ENCODE measurements at places on chromosomes 3 and 15.

DNA sequence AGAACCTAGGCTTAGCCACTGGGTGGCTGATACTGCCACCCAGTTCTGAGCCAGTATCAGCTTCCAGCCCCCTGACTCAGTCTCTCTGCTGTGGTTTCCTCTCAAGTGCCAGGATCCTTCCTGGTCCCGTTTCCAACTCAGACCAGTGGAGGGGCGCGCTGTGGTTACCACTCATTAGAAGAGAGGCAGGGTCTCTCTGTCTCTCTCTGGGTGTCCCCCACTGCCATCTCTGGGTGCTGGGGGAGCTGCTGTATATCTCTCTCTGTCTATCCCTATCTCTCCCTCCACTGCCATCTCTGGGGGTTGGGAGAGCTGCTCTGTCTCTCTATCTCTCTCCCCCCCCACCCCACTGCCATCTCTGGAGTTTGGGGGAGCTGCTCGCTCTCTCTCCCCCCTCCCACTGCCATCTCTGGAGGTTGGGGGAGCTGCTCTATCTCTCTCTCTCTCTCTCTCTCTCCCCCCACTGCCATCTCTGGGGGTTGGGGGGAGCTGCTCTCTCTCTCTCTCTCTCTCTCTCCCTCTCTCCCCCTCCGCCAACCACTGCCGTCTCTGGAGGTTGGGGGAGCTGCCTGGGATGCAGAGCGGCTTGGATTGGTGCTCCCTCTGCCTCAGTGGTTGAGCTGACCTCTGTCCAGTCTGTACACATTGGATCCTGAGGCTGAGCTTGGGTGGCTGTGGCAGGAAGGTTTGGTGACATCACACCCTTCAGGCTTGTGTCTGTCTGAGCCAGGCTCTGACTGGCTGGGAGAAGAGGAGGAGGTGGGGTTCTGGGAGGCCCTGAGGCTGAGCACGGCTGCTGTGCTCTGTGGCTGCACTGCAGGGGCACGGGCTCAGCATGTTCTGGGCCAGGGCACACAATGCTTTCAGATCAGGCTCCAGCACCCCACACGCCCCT, 98.9 kb downstream of the APBA2 start:
- DNase-seq = no peak

DNA sequence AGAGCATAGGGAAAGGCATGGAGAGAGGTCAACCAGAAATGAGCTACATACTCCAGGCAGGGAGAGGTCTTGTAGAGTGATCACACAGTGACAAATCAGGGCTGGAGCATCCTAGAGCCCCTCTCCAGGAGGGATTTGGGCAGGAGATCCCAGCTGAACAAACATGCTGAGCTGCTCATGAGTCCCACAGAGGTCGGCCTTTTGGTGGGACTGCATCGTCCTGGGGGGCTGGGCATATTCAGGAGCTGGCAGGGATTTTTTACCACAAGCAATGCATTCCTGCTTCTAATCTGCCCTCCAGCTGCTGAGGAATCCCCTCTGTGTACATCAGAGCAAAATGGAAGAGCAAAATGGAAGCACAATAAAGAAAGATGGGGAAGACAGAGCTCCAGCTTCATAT, 94.9 kb downstream of the NTRK3 start:
- DNase-seq = no peak

GRCh38 chr3:160210341-160210740, 14.9 kb upstream of the C3orf80 start:
- DNase-seq = no peak

DNA sequence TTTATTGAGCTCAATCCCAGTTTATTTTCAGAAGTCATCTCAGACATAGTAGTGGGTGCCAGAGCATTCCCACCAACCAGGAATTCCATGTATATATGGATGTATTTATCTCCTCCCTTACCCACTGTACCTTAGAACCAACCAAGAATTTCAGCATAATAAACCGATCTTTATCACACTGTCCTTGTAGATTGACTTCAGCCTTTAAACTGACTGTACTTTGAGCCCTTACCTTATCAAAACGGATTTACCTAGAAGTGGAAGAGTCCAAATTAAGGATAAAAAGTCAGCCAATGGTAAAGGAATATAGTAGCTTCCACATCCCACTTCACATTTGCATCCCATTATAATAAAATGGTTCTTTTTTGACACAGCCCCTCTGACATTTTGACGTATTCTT, 37.9 kb downstream of the GATM start:
- DNase-seq = no peak

GRCh38 chr15:42696626-42697025, 40.3 kb downstream of the CDAN1 start:
- DNase-seq = no peak

DNA sequence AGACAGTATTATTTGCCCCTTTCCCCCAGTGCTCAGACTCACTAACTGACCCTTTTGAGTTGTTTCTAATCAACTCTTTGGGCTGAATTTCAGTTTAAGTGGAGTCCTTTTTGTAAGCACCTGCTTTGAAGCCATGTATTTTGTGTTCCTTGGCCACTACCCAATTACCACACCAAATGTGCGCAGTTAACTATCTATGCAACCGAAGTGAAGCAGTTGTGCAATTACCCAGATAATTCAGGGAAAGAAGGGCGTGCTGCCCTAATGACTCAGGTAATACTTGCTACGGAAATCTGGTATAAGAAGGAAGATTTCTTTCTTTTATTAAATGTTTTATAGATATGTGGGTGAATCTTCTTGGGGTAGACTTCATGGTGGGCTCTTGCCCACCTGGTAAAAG, 371.9 kb upstream of the TBL1XR1 start:
- DNase-seq = no peak

GRCh38 chr15:57654153-57654852, 52.2 kb upstream of the POLR2M start:
- DNase-seq = no peak

- DNase-seq = peak; percentile 2
Observed at GRCh38 chr3:141000027-141000663, 51.0 kb upstream of the SPSB4 start.

- no peak for DNase-seq
Observed at GRCh38 chr3:71066356-71066755, 517.2 kb downstream of the FOXP1 start.

GRCh38 chr3:63135367-63135766, 142.7 kb upstream of the SYNPR start:
- no peak for DNase-seq

- no peak for DNase-seq
Observed at GRCh38 chr3:148089171-148089570, 608.5 kb upstream of the AGTR1 start.

DNA sequence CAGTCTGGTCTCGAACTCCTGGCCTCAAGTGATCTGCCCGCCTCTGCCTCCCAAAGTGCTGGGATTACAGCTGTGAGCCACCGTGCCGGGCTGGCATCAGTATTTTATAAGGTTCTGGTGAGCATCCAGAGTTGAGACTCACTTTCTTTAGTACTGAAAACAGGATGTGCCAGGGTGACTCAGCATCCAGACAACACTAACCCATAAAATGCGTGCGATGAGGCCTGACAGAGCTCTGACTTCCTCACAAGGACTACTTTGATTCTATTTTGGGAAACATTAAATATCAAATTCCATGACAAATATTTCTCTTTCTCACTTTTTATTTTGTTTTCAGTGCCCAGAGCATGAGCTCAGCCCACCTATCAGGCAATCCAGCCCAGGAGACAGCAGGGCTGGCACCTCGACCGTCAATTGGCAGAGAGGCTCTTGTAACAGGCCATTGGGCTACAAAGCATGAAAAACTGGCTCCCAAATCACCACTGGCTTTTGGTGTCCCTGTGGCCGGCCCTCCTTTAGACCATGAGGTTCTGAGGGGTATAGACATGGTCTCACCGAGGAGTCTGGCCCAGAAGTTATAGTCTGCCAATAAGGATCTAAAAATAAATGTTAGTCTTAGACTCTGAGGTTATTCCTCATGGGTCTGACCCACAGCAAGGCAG, 75.0 kb downstream of the FEM1B start:
- DNase-seq = no peak

- no peak for DNase-seq
Observed at GRCh38 chr3:72633121-72633520, 215.1 kb downstream of the SHQ1 start.

- no peak for DNase-seq
Observed at GRCh38 chr3:69276884-69277283, 109.0 kb downstream of the FRMD4B start.

DNA sequence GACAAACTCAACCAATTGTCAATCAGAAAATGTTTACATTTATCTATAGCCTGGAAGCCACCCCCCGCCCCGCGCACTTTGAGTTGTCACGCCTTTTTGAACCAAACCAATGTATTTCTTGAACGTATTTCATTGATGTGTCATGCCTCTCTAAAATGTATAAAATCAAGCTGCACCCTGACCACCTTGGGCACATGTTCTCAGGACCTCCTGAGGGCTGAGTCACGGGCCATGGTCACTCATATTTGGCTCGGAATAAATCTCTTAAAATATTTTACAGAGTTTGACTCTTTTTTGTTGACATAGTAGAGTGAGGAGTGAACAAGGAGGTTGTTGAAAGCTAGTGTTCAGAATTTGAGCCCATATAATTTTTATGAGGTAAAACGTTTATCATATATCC, 6.5 kb downstream of the MCTP2 start:
- DNase-seq = no peak

DNA sequence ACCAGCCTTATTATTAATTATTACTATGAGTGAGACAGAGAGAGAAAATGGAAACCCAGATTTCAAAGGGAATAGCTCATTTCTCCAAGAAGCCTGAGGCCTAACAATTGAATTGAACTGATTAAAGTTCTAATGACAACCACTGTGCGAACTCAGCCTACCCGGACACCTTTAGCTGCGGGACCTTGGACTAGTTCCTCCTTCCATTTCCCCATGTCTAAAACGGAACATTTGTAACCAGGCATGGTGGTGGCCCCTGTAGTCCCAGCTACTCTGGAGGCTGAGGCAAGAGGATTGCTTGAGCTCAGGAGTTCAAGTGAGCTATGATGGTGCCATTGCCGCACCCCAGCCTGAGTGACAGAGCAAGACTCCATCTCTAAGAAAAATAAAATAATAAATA, 16.4 kb upstream of the RTP2 start:
- DNase-seq = no peak

DNA sequence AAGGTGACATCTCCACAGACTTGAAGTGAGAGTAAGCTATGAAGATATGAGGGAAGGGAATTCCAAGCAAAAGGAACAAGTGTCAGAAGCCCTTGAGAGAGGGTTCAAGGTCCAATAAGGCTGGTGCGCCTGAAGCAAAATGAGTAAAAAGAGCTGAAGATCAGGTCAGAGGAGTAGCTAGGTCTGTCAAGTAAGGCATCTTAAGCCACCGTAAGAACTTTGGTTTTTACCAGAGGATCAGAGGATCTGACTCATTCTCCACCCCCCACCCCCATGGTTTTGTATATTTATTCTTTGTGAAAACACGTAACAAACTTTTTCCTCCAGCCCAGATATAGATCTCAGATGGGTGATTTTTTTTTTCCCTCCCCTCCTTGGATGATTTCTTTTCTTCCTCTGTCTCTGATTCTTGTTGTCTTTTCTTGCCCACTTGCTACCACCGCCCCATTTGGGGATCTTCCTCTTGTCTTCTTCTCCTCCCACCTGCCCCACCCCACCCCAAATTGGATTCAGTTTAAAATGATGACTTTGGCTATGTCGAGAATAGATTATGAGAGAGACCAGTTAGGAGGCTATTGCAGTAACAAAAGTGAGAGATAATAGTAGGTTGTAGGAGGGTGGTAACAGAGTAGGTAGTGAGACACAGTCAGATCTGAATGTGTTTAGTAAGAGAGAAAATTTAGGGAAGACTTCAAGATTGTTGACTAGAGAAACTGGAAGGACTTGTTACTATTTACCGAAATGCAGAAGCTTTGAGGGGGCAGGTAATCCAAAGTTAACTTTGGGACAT, 6.1 kb downstream of the TRMT10C start:
- no peak for DNase-seq

- no peak for DNase-seq
Observed at GRCh38 chr3:31505371-31506048, 27.2 kb upstream of the STT3B start.

DNA sequence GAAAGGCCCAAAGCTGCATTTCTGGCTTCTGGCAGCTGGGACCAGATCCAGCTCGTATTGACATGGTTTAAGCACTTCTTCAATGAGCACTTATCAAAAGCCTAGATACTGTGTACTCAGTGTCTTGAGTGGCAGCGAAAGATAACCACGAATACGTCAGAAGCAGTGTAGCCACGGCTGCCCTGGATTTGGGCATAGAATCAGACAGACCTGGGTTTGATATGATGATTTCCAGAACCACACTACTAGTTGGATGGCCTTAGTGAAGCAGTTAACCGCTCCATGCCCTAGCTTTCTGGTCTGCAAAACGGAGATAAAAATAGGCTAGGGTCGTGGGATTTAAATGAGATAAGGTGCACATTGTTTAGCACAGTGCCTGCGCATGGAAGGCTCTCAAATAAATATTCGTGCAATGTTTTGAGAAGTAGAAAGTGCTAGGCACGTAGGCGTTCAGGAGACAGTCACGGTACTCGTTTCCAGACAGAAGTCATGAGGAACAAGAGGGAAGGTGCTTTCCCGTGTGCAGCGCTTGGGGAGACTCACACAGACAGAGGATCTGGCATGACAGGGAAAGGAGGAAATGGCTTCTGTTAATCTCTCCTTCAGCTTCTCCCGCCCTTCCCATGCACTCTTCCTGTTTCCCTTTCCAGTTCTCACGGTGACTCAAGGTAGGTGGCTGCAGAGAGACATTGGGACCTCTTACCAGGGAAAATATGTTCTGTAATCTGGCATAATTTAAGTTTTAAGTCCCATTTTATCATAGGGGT, 70.3 kb downstream of the CCNL1 start:
- DNase-seq = no peak

DNA sequence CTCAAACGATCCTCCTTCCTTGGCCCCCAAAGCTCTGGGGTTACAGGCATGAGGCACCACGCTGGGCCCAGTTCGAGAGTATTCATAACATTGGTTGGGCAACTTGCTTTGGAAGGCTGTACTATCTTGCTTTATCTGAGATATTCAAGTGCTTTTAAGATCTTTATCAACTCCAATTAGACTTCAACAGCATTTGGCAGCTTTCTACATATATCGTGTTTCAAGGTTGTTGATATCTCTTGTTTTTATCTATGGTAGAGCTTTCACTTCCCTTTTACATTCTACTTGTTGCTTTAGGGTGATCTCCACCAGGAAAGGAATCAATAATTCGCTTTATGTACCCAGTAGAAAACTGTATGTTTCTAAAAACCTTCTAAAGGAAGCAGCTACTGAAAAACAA, 395.3 kb downstream of the IL5RA start:
- DNase-seq = no peak

- no peak for DNase-seq
Observed at GRCh38 chr3:36600404-36600803, 163.9 kb downstream of the DCLK3 start.

DNA sequence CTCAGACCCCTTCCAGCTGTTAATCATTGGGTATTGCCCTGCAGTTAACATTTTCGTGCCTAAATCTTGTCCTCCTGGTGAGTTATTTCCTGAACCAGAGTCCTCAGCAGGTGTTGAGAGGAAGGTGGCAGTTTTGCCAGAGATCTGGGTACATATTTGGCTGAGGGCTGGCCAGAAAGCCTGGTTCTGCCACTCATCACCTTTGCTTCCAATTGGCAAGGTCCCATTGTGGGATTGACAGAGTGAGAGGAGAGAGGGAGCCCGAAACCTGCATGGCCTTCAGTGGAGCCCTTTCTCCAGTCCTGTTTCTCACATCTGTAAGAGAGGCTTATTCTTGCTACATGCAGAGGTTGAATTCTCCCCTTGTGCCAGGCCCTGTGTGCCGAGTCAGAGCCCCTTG, 8.9 kb upstream of the TKT start:
- DNase-seq = no peak

GRCh38 chr3:4751029-4751501, 228.2 kb upstream of the BHLHE40 start:
- DNase-seq = no peak

- no peak for DNase-seq
Observed at GRCh38 chr3:22089284-22089683, 338.3 kb upstream of the ZNF385D start.

GRCh38 chr15:36601497-36601932, 22.1 kb downstream of the CDIN1 start:
- no peak for DNase-seq

Data from stimulated activated CD8-positive, alpha-beta memory T cell treated with anti-CD3 and anti-CD28 coated beads, Interleukin-7, amount 100 ng/mL, for 1 hour (primary cell).